Foreskin keratinocyte (primary cell): ENCODE measurements at places on chromosomes 11 and 22.

- DNase-seq, result no peak
Measured at GRCh38 chr11:38968951-38969350, 2370.9 kb upstream of the RAG2 start.

GRCh38 chr11:1117992-1118391 is 39.8 kb upstream of the MUC5AC start:
- no peak for DNase-seq

- DNase-seq, result no peak
Measured at GRCh38 chr11:46615756-46616155, 1.3 kb downstream of the HARBI1 start.

DNA sequence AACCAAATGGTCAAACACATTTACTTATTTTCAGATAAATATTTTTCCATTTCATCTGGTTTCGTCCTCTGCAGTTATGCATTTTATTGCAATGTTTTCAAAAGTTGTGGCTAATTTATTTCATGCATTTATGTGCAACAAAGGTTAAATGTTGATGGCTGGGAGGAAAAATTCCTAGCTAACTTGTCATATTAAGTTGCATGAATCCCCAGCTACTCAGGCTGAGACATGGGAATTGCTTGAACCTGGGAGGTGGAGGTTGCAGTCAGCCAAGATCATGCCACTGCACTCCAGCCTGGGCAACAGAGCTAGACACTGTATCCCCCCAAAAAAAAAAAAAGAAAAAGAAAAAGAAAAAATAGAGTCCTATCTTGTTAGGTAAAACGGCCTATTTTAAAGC is 1862.4 kb upstream of the RAG2 start:
- DNase-seq, result no peak

DNA sequence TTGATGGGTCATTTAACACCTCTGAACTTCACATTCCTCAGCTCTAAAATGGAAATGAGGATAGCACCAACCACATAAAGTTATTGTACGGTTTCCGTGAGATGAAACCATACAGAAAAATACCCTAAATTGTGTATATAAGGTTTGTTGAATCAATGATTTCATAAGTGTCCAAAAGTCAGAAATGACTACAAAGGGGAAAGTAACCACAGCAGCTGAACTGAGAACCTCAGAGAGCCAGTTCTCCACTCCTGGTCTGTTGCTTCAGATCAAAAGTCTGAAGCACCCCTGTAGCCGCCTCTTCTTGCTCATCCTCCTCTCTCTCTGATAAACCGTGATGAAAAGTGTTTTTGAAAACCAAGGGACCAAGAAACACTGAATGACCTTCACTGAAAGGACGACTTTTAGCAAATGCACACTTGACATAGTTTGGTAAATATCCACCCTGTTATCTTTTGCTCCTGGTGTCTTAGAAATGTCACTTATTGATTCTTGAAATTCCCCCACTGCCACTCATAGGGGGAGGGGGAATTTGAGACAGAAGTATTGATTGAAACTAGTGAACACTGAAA is 194.5 kb downstream of the NAV2 start:
- no peak for DNase-seq

GRCh38 chr11:76406359-76406758 is 25.2 kb downstream of the GVQW3 start:
- DNase-seq, result no peak

DNA sequence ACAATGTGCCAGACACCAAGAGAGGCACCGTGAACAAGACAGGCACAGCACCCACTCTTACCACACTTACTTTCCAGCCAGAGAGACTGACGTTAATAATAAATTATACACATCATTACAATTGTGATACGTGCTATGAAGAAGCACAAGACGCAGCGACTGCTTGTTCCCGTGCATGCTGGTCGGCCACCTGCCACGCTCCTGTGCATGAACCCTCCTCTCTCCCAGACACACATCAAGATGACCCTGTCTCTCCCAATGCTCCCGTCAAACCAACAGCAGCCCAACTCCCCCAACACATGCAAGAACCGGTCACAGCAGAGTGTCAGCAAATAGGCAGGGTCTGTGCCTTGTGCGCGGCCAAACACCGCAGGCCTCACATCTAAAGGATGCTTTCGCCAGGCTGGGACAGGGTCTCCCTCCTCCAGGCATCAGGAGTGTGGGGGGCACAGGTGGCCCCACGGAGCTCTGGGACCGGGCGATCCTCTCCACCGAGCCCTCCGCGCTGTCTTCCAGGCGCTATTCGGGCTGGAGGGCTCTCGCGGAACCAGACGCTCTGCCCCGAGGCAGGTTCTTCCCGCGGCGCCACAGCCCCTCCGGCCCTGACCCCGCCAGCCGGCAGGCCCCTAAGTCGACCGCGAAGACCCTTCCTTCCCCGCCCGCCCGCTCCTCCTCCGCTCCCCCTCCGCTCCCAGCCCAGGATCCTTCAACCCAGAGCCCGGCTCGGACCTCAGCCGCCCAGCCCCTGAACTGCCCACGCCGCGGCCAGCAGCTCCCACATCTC is 533 bp downstream of the SERGEF start:
- DNase-seq, result no peak

DNA sequence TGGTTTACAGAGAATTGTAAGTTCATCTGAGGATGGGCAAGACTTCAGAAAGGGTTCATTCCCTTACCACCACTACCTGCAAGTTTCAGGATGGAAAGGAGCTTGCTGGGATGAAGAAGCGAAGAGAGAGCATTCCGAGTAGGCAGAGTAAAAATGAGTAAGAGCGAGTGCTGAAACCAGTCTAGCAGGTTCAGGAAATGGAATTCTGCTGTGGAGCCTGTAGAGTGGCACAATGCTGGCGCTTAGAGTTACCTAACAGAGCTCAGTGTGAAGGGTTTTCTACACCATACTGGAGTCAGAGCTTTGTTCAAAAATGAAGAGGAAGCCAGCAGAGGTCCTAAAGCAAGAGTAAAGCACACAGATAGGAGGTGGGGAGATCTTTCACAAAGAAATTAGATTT is 179.2 kb upstream of the ZC3H12C start:
- peak; percentile 59 for DNase-seq

- DNase-seq, result peak; percentile 92
Measured at GRCh38 chr11:115724666-115725065, 220.5 kb upstream of the CADM1 start.

- DNase-seq, result no peak
Measured at GRCh38 chr22:50307890-50308596, 597 bp upstream of the PLXNB2 start.

GRCh38 chr22:47124961-47125360 is 362.5 kb downstream of the TBC1D22A start:
- DNase-seq, result no peak

DNA sequence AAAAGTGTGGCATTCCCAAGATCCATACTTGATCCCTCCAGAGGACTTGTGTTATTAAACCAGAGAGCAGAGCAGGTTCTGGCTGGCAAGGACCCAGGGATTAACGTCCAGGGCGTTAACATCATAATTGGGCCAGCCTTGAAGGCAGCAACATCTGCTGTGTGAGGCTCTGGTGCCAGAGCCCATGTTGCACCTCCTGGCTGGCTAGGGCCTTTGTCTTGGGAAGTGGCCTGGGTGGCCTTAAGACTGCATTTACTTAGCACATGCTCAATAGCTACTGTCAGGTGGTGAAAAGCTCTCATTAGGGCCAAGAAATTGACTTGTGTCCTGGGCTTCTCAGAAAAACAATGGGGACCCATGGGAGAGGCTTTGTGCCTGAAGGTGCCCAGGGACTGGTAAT is 66.6 kb downstream of the CACNG2 start:
- DNase-seq, result no peak

- DNase-seq, result peak; percentile 11
Measured at GRCh38 chr11:119533921-119534736, 111.2 kb upstream of the THY1 start.

- DNase-seq, result no peak
Measured at GRCh38 chr11:22559416-22559815, 66.2 kb downstream of the FANCF start.

DNA sequence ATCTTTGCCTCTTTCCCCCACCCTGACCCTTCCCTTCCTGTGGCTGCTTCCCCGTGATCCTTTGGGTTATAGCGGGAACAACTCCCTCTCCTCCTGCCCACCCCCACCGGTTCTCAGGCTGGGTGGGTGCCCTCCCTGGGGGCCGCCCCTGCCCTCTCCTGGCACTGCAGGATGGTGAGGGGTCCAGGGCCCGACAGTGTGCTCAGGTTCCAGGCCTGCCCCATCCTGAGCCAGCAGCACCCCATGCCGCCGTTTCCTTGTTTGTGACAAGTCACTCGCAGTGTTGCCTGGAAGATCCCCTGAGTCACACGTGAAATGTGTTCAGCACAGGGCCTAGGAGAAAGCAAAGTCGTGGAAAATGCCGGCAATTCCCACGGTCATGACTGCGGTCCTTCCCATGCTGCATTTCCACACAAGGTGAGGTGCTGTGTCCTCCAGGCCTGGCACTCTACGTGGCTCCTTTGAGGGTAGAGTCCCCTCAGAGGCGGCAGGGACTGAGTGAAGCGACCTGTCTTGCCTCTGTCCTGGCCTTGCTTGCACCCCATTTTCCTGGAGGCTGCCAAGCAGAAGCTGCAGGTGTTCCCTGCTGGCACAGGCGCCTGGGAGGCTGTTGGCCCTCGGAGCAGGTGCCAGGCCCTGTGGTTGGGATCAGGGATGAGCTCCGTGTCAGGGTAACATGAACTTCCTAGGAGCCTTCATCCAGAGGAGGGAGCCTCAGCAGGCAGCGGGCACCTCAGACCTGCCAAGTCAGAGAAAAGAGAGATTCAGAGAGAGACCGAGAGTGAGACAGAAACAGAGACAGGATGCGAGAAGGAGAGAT is 80.5 kb upstream of the LINC01488 start:
- DNase-seq, result no peak

- peak; percentile 47 for DNase-seq
Measured at GRCh38 chr11:116390963-116391362, 381.8 kb downstream of the BUD13 start.

DNA sequence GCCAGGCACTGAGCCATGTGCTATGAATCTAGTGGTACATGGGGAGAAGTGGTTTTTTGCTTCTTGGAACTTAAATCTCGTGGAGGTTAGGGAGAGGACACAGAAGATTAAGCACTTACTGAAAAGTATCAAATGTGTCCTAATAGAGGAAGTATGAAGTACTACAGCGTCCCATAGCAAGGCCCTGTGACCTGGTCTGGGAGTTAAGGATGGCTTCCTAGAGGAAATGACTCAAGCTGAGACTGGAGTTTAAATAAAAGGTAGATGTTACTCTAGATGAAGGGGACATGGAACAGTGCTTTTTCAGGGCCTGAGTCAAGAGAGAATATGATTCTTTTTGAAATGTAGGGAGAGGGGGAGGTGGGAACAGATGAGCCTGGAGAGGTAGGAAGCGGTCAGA is 202.9 kb downstream of the GRIK4 start:
- no peak for DNase-seq

- peak; percentile 38 for DNase-seq
Measured at GRCh38 chr11:80024119-80024518, 583.3 kb upstream of the TENM4 start.

GRCh38 chr22:24601217-24602104 is 1.5 kb upstream of the GGT1 start:
- DNase-seq, result no peak

DNA sequence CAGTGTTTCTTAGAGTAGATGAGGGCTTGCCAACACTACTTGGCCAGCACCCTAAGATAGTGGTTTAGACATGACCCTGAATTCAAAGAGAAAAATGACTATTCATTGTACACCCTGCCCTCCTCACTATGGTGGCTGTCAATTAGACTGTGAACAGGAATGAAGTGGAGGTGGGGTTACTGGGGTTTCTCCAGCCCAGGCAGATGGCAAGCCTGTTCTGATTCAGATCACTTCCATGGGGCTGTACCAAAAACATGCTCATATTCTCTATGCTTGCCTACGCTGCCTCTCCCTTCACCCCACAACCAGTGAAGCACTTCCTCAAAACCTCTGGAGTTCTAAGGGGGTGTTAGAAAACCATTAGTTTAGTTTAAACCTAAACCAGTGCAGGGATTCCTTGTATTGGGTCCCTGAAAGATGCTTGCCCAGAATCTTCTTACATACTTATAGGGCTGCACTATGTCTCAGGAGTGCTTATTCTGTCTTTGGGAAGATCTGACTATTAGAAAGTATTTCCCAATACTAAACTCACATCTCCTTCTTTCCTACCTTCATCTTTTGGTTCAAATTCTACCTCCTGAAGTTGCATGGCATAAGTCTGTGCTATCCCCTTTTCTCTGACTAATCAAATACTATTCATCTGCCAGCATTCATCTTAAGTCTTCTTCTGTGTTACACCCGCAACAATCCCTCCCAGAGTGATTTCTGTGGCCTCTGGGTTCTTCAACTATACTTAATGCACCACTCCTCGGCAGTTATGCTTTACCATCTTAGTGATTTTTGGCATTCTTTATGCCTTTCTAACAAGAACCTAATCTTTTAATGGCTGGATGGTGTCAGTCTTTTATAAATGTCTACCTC is 71.8 kb downstream of the ATG16L2 start:
- DNase-seq, result no peak

DNA sequence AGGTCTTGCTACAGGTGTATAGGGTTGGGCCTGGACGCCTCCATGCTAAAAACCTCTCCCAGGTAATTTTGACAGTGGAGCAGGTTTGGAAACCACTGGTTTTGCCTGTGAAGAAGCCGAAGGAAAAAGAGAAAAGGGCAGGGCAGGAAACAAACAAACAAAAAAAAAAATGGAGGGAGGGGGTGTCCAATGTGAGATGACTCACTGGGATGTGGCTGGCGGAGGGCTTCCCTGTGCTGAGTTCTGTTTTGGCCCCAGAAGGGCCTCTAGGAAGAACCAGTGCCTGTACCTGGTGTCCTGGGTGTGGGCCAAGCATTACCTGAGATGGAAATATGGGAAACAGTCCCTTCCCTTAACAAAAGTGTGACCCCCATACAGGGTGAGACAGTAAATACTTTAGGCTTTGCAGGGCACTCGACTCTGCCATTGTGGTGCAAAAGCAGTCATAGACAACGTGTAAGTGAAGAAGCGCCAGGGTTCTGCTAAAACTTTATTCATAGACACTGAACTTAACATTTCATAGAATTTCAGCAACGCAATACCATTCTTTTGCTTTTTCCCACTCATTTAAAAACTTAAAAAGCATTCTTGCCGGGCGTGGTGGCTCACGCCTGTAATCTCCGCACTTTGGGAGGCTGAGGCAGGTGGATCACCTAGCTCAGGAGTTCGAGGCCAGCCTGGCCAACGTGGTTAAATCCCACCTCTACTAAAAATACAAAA is 9.5 kb upstream of the DGKZ start:
- no peak for DNase-seq

GRCh38 chr11:130785380-130786116 is 130.7 kb downstream of the SNX19 start:
- peak; percentile 81 for DNase-seq
